Posterior vena cava (tissue), 2 donors: ENCODE measurements at places on chromosomes 11 and 22.

DNA sequence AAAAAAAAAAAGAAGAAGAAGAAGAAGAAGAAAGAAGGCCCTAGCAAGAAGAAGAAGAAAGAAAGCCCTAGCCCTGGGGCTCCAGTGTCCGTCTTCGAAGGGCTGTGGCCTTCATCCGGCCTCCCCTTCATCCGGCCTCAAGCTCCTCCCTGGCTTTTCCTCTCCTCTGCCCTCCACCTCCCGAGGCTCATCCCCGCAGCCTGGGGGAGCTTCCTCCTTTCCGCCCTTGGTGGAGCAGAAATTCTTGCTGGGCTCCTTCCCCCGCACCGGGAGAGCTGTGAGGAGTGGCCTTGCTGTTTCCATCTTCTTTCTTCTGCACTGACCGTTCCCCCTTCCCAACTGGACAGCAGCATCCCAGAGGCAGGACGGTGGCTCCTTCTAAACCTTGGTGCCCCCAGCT lies 9.5 kb upstream of the LTO1 start:
- peak; percentile 78 for DNase-seq

GRCh38 chr11:55732936-55733335 lies 40.3 kb upstream of the OR5D13 start:
- no peak for DNase-seq

DNA sequence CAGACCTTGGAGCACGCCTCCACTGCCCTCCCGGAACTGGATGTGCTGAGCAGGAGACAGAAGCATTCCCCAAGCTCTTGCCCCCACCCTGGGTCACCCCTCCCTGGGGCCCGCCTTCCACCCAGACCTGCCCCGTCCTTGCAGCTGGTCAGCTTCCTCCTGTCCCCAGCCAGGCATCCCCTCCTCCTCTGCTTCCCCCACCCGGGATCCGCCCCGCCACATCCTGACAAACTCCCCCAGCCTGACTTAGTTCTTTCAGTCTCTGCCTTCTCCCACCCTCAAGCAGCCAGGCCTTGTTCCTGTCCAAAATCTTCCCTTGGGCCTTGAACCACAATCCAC lies 1.1 kb upstream of the PLXNB2 start:
- peak; percentile 94 for DNase-seq

- no peak for DNase-seq
These were observed 32.0 kb upstream of the SERPIND1 start for GRCh38 chr22:20741634-20742581.

- DNase-seq, result peak; percentile 90
These were observed 18.6 kb upstream of the SCN2B start for GRCh38 chr11:118194835-118195627.

DNA sequence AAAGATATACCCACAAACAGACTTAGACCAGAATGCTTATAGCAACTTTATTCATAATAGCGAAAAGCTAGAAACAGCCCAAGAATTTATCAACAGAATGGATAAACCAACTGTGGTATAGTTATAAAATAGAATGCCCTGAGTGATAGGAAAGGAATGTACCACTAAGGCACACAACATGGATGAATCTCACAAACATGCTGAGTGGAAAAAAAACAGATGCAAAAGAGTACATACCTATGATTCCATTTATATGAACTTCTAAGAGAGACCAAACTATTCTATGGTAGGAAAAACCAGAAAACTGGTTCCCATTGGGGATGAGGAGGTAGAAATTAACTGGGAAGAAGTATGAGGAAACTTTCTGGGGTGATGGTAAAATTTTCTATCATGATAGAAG lies 40.4 kb upstream of the GRIK4 start:
- no peak for DNase-seq

DNA sequence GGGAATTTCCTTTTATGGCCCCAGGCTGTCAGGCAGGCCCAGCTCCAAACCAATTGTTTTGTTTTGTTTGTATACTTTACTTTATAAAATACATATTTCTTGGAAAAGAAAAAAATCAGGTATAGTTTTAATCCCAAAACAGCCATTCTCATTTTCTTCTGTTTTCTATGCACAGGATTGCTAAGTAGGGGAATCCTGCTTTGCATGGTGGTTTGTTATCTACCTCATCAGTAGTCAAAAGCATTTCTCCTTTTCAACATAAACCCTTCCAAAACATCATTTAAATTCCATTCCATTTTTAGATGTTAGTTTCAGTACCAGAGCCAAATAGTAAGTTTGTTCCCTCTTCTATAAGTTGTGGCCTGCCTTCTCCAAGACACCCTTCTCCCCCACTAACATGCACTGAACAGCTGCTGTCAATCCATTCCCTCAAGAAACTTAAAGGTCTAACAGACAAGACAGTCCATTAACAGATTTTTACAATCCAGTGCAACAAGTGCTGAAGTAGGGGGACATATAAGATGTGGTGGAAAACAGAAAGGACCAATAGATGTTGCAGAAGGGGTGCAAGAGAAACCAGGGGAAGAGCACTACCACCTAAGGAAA lies 3.7 kb downstream of the ILK start:
- DNase-seq, result no peak

GRCh38 chr11:134340354-134340964 lies 8.7 kb downstream of the GLB1L2 start:
- no peak for DNase-seq

DNA sequence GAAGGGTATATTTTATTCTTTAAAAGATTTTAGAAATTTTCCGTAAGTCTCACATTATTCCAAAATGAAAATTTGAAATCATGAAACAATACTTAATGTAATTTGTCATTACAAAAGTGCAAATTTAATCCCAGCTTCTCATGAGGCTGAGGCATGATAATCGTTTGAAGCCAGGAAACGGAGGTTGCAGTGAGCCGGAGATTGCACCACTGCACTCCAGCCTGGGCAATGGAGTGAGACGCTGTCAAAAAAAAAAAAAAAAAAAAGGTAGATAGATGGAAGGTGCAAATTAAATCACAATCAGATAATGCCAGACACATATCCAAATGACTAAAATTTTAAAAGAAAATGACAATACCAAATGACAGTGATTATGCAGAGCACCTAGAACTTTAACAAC lies 644.2 kb downstream of the FAM181B start:
- no peak for DNase-seq

DNA sequence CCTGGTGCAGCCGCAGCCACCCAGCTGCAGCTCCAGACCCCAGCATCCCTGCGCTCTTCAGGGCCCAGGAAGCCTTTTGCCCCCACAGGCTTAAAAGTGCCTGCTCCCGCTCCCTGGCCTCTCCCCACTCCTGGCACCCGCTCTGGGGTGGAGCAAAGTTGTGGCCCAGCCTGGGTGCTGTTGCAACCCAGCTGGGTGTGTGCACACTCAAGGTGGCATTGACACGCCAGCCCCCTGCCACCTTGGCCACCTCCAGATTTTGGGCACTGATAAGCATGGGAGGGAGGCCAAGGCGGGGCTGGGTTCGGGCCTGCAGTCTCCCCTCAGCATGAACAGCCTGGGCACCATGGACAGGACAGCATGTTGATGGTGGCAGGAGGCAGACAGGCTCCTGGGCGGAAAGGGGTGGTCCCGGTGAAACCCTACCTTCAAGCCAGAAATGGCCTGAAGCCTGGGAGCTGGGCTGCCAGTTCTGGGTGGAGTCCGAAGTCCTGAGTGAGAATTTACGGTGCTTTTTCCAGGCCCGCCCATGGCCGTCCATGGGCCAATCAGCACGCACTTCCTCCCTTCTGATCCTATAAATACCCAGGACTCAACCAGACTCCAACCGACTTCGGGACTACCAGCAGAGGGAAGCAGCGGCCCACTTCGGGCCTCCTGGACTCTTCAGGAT lies 23.6 kb upstream of the RNASEH2C start:
- no peak for DNase-seq

DNA sequence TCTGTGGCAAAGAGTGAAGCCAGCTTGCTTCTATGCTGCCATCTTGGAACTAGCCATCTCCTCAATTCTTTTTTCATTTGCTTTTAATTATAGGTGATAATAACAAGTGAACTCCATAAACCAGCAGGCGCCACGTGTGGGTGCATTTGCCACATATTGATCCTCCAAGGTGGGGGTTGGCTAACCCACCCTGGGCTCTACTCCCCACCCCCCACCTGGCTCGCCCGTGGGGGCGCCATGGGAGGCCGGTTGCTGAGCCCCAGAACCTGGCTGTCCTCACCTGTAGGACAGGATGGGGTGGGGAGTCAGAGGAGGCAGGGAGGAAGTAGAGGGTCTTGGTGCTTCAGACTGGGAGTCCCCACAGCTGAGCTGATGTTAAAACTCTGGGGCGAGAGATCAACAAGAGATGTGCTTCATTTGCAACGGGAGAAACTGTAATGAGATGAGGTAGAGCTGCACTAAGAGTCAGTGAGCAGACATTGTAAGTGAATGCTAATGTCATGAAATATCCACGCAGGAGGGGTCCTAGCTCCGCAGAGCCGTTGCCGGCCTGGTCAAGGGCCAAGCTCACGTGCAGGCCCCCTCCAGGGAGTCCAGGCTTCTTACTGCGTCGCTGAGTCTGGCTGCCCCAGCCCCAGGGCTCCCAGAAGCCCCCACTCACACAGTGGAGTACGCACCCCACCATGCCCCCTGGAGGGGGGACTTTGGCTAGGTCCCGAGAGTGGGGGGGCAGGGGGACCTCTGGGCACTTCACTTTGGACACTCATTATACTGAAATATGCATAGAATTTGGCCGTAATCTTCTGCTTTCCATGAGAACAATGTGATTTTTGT lies 59.4 kb downstream of the BRD1 start:
- DNase-seq, result peak; percentile 59

DNA sequence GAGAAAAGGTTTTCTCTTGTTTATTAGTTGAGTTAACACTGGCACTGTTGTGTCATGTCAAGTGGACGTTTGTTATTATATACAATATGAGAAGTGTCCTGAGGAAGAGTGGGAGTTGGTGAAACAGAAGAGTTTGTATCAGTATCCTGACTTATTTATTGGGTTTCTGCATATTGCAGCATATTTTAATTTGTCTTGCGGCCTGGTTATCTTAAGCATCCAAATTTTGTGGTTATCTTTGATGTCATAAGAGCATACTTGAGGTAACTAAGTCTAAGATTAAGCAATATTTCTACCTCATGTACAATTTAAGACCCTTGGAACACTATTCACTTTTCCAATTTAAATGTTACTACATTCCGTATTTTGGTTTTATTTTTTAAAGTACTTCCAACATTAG lies 103.5 kb downstream of the DDX10 start:
- no peak for DNase-seq

DNA sequence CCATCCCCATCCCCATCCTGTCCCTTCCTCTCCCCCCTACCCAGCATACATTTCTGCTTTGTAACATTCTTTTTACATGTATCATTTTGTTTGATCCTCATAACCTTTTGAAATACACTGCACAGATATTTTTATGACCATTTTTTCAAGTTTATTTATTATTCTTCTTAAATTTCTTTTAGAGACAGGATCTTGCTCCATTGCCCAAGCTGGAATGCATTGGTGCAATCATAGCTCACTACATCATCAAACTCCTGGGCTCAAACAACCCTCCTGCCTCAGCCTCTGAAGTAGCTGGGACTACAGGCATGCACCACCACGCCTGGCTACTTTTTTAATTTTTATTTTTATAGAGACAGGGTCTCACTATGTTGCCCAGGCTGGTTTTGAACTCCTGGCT lies 99.4 kb upstream of the AKIP1 start:
- DNase-seq, result no peak

GRCh38 chr11:62575156-62575555 lies 1.5 kb upstream of the EEF1G start:
- peak; percentile 82 for DNase-seq

DNA sequence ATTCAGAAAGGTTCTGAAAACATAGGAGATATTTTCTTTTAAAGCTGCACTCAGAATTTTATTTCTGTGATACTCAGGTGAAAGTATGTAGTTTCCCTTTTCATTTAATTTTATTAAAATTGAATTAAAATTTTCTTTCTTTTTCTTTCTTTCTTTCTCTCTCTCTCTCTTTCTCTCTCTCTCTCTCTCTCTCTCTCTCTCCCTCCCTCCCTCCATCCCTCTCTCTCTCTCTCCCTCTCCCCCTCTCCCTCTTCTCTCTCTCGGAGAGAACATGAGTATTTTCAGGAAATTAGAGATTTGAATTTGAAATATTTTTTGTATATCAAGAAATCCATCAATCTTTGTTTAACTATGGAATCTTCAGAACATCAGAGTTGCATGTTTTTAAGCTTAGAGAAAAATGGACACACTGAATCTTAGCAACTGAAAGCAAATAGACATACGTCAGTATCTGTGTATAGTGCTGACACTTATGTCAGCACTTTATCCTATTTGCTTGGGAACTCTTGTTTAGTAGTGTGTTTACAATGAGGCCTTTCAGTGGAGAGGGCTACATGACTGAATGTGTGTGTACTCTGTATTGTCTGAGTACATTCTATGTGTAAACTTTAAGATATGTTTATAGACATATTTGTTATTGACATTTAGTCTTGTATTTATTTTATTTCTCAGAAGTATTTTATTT lies 44.5 kb downstream of the PDE3B start:
- DNase-seq, result no peak
